Foreskin fibroblast (primary cell): ENCODE measurements at places on chromosomes 12 and 14.

- DNase-seq = no peak
These were observed 1.5 kb upstream of the BEGAIN start for GRCh38 chr14:100588671-100589070.

DNA sequence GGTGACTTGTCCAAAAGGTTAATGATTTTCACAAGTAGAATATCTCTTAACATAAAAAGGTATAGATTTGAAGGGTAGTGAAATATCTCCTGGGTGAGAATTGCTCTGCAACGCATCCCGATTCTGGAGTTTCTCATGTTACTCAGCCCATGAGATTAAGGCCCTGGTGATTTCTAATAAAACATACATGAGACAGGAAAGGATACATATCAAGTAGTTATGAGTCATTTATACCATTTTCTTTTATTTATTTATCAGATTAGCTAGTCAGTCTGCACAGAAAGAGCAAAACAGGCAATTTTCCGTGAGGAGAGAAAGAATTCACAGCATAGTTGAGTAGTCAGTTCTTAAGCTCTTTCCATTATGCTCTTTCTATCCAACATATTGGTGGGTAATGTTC, 535.6 kb upstream of the ATP2B1 start:
- no peak for DNase-seq

- no peak for DNase-seq
These were observed 7.6 kb downstream of the ADCY4 start for GRCh38 chr14:24327303-24327702.

- DNase-seq = no peak
These were observed 21.7 kb downstream of the TC2N start for GRCh38 chr14:91845652-91846051.

GRCh38 chr12:93243689-93244513, 133.8 kb upstream of the NUDT4 start:
- peak; percentile 86 for DNase-seq

DNA sequence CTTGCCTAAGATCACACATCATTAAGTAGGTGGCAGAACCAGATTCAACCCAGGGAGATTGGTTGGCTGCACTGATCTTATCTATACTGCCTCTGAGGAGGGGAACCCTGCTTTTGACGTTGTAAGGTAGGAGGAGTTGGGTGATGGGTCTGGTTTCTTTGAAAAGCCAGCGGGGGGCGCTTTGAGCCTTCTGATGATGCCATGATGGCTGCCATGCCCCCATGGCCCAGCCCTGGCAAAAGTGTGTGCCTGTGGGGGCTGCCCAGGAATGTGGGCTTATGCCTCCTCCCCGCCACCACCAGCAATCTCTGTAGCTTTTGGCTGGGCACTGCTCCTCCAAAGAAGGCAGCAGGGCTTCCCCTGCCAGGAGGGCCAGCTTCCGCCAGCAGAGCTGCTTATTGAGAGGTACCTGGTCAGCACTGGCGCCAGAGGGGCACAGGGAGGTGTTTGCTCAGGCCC, 224.3 kb downstream of the SLC41A2 start:
- DNase-seq = no peak

- peak; percentile 61 for DNase-seq
These were observed 147.9 kb downstream of the ETV6 start for GRCh38 chr12:11797317-11797913.

DNA sequence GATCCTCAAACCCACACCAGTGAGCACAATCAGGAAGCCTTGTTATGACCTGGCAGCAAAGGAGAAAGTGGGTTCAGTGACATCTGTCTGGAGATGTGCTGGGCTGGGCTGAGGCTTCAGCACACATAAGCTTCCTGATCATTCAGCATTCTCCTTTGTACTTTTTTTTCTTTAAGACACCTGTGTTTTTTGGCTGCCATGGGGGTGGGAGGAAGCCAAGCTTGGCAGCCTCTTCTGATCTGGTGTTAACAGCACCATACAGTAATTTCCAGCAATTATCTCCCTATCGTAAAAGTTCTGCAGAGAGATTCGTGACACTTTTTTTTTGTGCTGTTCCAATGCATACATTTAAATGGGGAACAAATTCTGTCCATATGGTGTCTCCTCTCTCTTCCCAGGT, 38.9 kb upstream of the RASSF3 start:
- no peak for DNase-seq

- no peak for DNase-seq
These were observed 291.7 kb upstream of the FAR2 start for GRCh38 chr12:28857369-28857768.

GRCh38 chr12:71664411-71665089, 449 bp downstream of the THAP2 start:
- no peak for DNase-seq

DNA sequence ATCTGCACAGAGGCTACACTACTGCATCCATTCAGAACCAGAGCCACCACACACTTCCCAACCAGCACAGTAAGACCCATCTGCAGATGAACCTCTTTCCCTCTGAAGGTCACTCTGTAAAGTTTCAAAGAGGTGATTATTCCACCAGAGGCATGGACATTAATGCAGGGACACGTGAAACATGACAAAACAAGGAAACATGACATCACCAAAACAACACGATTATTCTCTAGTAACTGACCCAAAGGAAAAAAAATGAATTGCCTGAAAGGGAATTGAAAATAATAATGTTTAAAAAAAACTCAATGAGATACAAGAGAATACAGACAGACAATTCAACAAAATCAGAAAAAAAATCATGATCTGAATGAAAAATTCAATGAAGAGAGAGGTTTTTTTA, 139.1 kb downstream of the RERGL start:
- no peak for DNase-seq

DNA sequence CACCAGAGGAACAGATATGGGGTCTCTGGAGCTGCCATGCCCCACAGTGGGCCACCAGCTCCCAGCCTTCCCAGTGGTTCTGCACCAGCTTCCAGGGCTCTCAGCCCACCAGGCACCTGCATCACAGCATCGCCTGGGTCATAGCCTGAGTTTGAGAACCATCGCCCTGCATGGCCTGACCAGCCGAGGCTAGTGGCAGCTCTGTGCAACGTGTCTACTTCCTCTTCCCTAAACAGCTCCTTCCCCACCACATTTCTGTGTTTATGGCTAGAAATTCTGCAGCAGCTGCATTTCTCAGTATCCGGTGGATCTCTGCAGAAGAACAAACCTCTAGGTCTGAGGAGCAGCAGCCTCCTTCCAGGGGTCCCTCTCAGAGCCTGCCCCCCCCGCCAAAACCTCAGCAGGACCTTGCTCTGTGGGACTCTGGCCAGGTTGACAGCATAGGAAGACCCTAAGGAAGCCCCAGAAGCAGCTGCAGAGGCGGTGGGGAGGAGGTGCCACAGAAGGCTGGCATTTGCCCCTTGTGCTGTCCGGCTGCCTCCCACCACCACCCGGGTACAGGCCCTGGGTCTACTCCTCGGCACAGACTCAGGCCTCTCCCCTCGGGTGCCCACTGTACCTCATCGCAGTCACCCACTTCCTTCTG, 47.7 kb downstream of the PSMA6 start:
- no peak for DNase-seq

DNA sequence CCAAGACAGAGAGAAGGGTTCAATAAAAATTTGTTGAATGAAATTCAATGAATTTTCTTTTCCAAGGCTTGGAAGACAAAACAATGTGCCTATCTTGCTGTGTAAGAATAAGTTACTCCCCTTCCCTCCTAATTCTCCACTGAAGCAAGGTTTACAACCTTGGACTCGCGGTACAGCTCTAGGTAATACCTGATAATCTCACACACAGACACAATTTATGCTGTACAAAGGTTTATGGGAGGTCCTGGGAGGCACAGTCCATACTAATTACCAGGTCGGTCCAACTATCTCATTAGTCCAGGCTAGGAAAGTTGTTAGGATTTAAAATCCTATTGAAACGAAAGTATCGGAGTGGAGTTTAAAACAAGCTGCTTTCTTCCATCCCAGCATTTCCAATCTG, 42.6 kb downstream of the NELL2 start:
- no peak for DNase-seq

DNA sequence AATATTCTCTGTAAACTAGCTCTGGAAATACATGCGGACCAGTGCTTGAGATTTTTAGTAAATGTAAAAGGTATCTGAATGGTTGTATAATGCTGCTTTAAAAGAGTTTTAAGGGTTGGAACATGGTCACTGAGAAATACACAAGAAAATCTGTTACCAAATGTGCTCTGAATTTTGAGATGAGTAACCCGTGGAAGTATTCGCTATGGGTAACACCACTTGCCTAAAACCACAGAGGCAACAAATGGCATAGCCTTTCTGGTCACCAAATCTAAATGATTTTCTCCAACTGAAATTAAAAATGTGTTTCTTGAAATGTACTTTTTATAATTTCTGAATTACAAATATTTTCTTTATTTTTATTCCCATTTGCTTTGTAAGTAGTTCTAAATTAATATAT, 745.7 kb downstream of the DIO2 start:
- DNase-seq = no peak

- DNase-seq = peak; percentile 47
These were observed 871.4 kb downstream of the C12orf50 start for GRCh38 chr12:87157791-87158190.

DNA sequence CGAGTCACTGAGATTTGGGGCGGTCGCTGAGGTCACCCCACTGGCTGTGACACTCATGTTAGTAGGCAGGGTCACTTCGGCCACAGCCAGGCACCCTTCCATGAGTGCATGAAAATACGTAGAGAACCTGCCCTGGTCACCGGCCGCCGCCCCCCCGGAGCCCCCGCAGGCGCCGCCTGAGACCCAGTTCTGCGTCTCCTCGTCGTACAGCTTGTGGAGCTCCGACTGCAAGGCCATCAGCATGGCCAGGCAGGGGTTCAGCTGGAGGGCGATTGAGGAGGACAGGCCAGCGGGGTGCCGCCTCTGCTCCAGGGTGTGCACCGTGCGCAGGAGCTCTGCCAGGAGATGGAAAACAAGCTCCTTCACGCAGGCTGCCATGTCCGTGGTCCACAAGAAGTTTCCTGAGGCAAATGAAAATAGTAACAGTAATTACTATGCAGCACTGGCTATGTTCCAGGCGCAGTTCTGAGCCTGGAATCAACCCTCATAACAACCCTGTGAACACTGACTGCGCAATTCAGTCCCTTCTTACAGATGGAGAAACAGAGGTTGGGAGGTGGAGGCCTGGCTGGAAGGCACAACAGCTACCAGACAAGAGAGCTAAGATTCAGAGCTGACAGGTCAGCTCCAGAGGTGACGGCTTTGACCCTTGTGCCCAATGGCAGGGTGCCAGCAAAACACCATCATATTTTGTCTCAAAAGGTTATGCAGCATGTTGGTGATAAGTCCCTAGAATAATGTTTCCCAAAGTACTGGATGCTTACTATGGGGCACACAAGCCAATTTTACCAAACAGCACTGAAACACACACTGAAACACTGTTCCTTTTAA, 59.9 kb downstream of the TRAFD1 start:
- no peak for DNase-seq

DNA sequence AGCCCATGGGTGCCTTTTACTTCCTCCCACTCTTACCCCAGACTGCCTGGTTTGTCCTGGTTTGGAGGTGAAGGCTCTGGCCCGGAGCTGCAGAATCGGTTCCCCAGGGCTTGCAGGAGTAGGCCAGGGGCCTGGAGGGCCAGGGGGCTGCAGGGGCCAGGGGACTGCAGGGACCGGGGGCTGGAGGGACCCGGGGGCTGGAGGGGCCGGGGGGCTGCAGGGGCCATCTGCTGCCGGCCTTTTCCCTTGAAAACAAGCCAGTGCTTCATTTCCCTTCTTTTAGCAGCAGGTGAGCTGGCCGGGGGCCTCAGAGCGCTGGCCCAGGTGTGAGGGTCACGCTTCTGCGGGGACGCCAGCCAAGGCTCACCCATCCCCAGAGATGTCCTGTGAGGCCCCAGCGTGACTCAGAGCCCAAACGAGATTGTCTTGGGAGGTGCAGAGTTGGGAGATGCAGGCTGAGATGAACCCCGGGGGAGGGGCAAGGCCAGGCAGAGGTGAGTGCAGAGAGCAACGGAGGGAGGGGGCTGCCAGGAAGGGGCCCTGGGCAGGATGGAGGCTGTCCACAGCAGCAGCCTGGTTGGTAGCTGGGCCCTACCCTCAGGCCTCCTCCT, 154.9 kb downstream of the KIF26A start:
- DNase-seq = no peak

GRCh38 chr12:16726879-16727278, 120.9 kb upstream of the LMO3 start:
- DNase-seq = no peak

DNA sequence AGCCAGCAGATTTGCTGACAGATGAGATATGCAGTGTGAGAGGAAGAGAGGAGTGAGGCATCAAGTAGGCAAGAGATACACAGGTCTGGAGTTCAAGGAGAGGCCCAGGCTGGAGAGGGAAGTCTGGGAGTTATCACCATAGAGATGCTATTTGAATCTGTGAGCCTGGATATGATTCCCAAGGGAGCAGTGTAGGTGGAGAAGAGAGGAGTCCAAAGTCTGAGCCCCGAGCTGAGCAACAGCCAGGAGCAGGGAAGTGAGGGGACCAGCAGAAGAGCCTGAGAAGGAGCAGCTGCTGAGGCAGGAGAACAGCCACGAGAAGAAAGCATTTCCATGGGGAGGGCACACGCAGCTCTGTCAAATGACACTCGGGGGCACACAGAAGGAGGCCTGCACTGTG, 20.2 kb upstream of the NXPH4 start:
- DNase-seq = no peak

DNA sequence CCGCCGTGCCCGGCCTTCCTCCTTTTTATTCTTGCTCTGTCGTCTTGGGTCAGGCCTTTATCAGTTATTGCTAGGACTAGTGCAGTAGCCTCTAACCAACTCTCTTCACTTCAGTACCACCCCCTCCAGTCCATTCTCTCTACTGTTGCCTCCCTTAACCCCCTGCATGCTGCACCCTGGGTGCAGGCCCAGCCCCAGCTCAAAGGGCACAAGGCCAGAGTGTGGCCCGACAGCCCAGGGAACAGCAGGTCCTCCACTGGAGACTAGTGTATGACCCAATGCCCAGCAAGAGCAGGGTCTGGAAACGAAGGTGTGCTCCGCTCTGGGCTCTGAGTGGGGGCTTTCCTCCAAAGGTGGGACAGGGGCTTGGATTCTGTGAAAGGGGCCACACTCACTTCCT, 30.0 kb upstream of the RFLNA start:
- DNase-seq = no peak

- peak; percentile 66 for DNase-seq
These were observed 33.4 kb upstream of the DCN start for GRCh38 chr12:91215940-91216454.

DNA sequence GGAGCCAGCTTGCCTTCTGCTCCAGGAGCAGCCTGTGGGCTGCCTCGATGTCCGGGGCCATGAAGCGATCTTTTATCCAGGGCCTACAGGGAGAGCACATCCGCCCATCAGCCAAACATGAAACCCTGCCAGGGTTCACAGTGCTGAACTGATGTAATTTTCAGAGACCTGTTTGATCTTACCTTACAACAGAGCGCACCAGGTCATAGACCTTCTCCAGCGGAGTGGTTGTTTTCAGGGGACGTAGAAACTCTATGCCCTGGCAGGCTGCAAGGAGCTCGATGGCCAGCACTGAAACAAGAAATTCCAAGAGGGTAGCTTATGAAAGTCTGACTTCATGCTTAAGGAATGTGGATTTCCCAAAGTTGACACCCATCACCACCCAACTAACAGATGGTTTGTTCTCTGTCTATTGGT, 19.7 kb downstream of the HAL start:
- peak; percentile 53 for DNase-seq

- peak; percentile 37 for DNase-seq
These were observed 46.5 kb upstream of the TSPAN11 start for GRCh38 chr12:30880061-30880460.

GRCh38 chr14:101849125-101849524, 87.6 kb downstream of the PPP2R5C start:
- no peak for DNase-seq
